ENCODE measurements at places on chromosomes 13 and 19.

- DNase-seq: no peak
These were observed 322.3 kb upstream of the TSHZ3 start for GRCh38 chr19:31671411-31672035.

DNA sequence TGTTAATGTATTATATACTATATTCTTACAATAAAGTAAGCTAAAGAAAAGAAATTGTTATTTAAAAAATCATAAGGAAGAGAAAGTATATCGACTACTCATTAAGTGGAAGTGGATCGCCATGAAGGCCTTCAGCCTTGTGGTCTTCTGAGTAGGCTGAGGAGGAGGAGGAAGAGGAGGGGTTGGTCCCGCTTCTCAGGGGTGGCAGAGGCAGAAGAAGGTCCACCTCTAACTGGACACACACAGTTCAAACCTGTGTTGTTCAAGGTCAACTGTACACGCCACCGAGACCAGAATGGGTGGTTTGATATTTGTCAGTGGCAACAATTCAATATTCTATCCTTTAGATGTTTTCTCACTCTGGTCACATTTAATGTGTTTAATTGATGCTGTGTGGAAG is 67.2 kb downstream of the ALOX5AP start:
- DNase-seq: no peak

- peak; percentile 83 for DNase-seq
These were observed 49.9 kb downstream of the AP1M1 start for GRCh38 chr19:16247353-16248182.

GRCh38 chr19:48424694-48425219 is 21.0 kb upstream of the GRWD1 start:
- DNase-seq: no peak

GRCh38 chr13:111046590-111047141 is 68.4 kb upstream of the ARHGEF7 start:
- no peak for DNase-seq

DNA sequence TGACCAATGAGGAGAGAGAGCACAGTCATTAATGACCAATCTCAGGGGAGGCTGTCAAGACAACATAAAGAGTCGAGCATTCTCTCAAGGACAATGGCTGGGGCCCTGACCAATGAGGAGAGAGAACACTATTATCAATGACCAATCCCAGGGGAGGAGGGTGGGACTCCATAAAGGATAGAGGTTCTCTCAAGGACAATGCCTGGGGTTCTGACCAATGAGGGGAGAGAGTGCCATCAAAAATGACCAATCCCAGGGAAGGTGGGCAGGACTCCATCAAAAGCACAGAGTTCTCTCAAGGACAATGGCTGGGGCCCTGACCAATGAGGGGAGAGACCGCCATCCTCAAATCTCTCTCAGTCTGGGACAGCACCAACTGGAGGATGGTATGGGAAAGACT is 3.3 kb upstream of the KLK11 start:
- DNase-seq: no peak

DNA sequence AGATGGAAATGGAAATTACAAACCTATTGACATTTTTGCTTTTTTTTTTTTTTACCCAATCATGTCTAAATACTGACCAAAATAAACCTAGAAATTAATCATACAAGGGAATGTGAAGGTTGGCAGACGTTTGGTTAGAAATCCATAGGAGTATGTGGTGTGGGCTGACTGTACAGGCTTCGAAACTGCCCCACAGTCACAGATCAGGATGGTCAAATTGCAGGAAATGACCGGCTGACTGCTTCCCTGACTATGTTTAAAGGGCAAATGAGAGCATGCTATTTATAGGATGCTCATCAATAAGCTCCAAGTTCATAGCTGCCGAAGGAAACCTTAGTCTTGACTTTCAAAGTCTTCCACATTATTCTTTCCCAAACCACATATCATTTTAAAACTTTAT is 118.4 kb downstream of the COG6 start:
- DNase-seq: no peak

DNA sequence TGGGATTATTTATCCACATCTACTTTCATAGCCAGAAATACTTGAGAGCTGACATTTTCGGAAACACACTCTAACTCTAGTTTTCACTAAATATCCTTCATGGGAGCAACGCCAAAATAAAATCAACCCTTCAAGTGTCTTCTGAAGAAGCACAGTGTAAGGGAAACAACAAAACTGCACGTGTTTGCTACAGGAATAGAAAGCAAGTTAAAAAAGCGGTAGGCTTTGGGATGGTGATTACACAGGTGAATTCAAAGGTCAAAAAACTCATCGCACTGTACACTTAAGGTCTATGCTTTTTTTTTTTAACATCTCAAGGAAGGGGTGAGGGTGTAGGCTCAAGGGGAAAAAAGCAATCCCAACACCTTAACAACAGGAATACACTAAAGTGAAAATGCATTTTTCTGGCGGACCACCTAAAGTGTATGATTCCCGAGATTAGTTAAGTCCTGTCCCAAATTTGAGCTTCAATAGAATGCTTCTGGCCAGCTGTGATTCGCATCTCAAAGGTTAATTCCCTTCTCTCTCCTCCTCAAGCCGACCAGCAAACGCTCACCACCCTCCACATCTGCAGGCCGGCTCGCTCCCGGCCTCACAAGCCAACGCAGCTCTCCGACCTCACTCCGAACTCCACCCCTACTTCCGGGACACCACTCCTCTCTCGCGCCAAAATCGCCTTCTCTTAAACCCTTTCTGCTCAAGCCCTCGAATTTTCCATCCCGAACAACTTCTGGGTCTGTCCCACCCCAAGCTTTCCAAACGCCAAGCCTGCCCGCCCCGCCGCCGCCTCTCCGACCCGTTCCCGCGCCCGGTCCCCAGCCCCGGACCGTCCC is 1.1 kb downstream of the ARGLU1 start:
- DNase-seq: peak; percentile 4

GRCh38 chr13:24040835-24041234 is 119.7 kb upstream of the SPATA13 start:
- no peak for DNase-seq

DNA sequence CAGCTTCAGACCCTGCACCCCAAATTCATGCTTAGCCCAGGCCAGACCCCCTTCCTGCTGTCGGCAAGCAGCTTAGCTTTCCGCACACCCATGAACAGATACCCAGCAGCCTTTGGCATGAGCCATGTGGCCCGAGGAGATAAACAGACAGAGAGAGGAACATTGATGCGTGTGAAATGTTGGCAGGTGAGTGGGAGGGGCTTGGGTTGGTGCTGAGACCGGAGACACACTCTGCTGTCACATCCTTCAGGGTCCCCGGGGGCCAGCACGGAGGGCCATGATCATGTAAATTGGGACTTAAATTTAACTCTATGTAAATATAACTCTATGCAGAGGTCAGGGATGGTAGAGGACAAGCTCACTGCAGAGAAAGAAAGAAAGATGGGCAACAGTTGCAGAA is 1.5 kb downstream of the CD22 start:
- no peak for DNase-seq

- peak; percentile 32 for DNase-seq
These were observed 1.5 kb upstream of the RAB3A start for GRCh38 chr19:18205200-18205892.

DNA sequence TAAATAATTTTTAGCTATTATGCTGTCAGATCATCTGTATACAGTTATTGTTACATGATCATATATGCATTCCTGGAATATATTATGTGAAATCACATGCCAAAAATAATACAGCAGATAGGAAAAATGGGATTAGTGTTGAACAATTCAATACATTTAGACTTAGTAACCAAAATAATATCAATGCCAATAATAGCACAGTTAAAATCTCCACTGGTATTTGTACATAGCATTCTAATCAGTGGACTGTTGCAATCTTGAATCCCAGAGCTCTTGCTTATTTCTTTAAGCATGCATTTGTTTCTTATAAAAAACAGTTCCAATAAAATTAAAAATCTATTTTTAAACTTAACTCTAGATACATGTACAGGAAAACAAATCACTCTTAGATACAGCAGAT is 2772.2 kb downstream of the PCDH9 start:
- DNase-seq: no peak

- no peak for DNase-seq
These were observed 9.2 kb upstream of the ATP12A start for GRCh38 chr13:24670961-24671381.

GRCh38 chr19:34172661-34173192 is 423 bp downstream of the LSM14A start:
- no peak for DNase-seq

GRCh38 chr19:30335306-30335886 is 36.8 kb upstream of the ZNF536 start:
- no peak for DNase-seq

DNA sequence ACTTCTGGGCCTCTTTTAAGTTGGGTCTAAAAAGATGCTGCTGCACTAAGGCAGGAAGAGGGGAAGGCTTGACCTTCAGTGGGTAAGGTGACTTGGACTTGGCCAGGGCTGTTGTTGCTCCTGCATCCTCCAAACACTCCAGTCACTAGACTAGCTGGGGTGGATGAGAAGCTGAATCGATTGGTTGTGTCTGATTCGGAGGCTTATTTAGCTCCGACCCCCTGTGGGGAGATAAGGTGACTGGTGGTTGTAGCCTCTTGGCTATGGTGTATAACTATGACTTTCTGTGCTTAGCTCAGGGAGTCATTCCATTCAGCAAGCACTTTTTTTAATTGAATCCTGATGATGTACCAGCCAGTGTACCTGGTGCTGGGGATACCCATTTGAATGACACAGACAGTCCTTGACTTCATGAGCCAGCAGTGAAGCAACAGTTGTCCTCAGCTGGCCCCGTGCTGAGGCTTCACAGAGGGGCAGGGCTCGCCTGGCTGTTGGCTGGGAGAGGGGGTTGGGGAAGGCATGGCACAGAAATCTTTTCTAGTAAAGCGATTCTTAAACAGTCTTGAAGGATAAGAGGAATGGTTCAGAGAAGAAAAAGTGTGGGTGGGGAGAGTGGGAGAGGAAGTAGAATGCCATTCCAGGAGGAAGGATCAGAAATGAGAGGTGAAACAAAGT is 9.9 kb downstream of the PCDH8 start:
- no peak for DNase-seq

GRCh38 chr19:47609906-47610894 is 1.3 kb downstream of the BICRA start:
- DNase-seq: peak; percentile 19

DNA sequence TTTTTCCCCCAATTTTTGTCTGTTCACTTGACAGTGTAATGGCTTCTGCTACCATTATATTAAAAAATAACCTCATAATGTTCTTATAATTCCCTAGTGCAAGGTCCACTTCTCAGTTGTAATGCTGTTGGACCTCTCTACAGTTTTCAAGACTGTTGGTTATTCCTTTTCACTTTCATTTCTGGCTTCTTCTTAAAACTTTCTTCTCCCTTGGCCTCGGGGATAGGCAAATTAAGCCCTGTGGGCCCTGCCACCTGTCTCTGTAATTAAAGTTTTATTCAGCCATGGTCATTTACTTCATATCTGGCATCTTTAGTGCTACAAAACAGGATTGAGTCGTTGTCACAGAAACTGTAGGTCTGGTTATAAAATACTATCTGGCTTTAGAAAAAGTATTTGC is 313.5 kb downstream of the KLF12 start:
- no peak for DNase-seq

- no peak for DNase-seq
These were observed 11.1 kb downstream of the MAMSTR start for GRCh38 chr19:48708471-48708870.

DNA sequence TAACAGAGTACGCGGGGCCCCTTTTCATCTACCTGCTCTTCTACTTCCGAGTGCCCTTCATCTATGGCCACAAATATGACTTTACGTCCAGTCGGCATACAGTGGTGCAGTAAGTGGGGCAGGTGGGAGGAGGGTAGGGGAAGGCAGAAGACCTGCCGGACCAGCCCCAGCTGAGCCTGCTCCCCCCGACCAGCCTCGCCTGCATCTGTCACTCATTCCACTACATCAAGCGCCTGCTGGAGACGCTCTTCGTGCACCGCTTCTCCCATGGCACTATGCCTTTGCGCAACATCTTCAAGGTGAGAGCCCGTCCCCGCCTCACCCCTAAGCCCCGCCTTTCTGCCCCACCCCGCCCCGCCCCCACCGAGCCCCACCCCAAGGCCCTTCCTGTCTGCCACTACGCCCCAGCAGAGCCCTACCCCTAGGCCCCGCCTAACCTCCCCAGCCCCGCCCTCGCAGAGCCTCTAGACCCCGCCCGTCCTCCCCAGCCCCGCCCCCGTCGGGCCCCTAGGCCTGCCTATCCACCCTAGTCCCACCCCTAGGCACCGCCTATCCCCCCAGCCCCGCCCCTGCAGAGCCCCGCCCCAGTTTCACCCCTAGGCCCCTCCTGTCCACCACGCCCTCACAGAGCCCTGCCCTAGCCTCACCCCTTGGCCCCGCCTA is 7.7 kb downstream of the NDUFB7 start:
- DNase-seq: no peak

GRCh38 chr13:53340505-53341143 is 312.0 kb downstream of the OLFM4 start:
- no peak for DNase-seq

DNA sequence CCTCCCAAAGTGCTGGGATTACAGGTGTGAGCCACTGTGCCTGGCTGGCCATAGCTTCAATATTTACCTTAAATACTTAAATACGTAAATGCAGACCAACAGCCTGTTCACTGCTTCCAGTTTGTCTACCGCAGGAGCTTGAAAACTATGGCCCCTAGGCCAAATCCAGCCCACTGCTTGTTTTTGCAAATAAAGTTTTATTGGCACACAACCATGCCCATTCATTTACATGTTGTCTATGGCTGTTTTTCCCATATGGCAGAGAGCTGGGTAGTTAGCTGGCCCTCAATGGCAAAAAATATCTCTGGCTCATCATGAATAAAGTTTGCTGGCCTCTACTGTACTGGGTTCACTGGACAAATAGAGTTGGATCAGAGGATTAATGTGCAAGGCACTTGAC is 11.8 kb downstream of the PRR12 start:
- DNase-seq: no peak

GRCh38 chr13:110410000-110410399 is 102.9 kb downstream of the COL4A2 start:
- DNase-seq: no peak

GRCh38 chr19:6774821-6775707 is 2.6 kb downstream of the VAV1 start:
- no peak for DNase-seq

GRCh38 chr19:19338082-19338481 is 17.5 kb downstream of the MAU2 start:
- DNase-seq: no peak

- DNase-seq: no peak
These were observed 58.2 kb upstream of the USE1 start for GRCh38 chr19:17156947-17157302.

- no peak for DNase-seq
These were observed 138.5 kb upstream of the DACH1 start for GRCh38 chr13:72005455-72005854.

GRCh38 chr19:48501494-48502349 is 9.9 kb downstream of the LMTK3 start:
- no peak for DNase-seq

DNA sequence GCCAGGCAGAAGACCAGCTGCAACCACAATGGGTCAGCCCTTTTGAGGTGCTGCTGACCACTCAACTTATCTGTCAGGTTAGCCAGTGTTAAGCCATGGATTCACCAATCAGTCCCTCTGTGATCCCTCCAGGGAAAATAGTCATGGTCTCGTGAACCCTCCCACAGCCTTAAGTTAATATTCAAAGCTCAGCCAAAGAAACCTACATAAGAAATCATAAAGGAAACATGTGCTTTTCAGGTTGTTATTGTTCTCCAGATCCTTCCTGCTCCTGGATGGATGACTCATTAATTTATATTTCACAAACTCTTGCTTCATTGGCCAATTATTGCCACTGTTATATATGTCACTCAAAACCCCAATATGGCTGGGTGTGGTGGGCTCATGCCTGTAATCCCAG is 161.9 kb downstream of the B3GLCT start:
- DNase-seq: no peak

GRCh38 chr19:13869281-13869680 is 7.7 kb upstream of the NANOS3 start:
- no peak for DNase-seq

All from activated T-helper 1 cell treated with anti-CD3 and anti-CD28 coated beads, Interleukin-2, amount 50 U/mL, for 16 hours (primary cell).